ENCODE measurements at places on chromosomes 3 and 15. TPM values are rescaled to one million over a fixed set of nuclear protein-coding genes. Genes with fewer than 3 reads are reported as not detected.

GRCh38 chr15:47523681-47524475 lies 193.4 kb upstream of the SEMA6D start:
- peak; percentile 61 for DNase-seq

DNA sequence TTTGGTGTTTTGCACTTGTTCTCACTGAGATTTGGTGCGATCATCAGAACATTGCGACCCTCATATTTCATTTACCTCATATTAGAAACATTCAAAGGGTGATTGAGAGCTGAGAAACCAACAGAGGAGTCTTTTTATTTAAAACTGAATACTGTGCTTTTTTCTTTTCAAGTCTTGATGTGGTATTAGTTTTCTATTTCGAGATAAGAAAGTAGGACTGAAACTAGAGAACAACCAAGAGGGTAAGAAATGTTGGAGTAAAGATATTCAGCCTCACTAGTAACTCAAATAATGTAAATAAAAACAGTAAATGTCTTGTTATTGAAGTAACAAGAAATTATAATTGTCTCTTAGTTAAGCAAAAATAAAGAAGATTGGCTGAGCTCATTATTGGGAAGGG lies 26.5 kb downstream of the EFHB start:
- DNase-seq: no peak

- DNase-seq: no peak
Measured at GRCh38 chr15:65084500-65085206, 8.1 kb downstream of the KBTBD13 start.

Gene UROC1
- 0.03 TPM for total RNA-seq

- no peak for DNase-seq
Measured at GRCh38 chr3:129021140-129021551, 20.0 kb downstream of the EFCC1 start.

- peak; percentile 50 for DNase-seq
Measured at GRCh38 chr3:13461169-13462124, 18.7 kb upstream of the HDAC11 start.

GRCh38 chr3:159910991-159911663 lies 77.5 kb upstream of the IL12A start:
- peak; percentile 54 for DNase-seq

- no peak for DNase-seq
Measured at GRCh38 chr3:69922521-69923000, 77.0 kb upstream of the SAMMSON start.

Gene SPATA12
- 1.6 TPM for total RNA-seq

- DNase-seq: no peak
Measured at GRCh38 chr15:51139091-51139490, 44.4 kb upstream of the TNFAIP8L3 start.

GRCh38 chr15:42919799-42920518 lies 619 bp downstream of the TTBK2 start:
- DNase-seq: peak; percentile 26

DNA sequence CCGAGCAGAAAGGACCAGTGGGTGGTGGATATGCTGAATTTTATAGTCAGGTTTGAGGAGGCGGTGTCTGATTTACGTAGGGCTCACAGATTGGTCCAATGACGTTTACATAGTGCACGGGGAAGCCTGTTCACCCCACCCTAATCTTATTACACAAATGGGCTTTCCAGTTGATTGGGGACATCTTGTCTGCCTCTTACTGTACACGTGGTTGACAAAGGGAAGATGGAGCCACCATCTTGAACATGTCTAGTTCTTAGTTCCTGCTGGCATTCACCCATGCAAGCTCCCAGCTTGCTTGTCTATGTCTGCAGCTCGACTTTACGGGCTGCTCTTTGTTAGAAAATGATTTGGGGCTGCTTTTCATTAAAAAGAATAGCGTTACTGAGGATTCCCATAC lies 332.0 kb upstream of the SLCO3A1 start:
- no peak for DNase-seq

Gene SOX14
- not detected for total RNA-seq

GRCh38 chr15:38699633-38700230 lies 135.1 kb upstream of the RASGRP1 start:
- DNase-seq: peak; percentile 47

- peak; percentile 87 for DNase-seq
Measured at GRCh38 chr3:36372534-36372935, 7.8 kb upstream of the STAC start.

Gene MYRIP
- total RNA-seq: 0.48 TPM

Gene IMPG2
- not detected for total RNA-seq

- no peak for DNase-seq
Measured at GRCh38 chr3:103295974-103296570, 861.3 kb downstream of the ZPLD1 start.

Data from HT1080 (cell line).